ENCODE measurements at places on chromosomes 16 and 17.

GRCh38 chr16:75821117-75821516 is 94.8 kb upstream of the CPHXL start:
- no peak for DNase-seq

DNA sequence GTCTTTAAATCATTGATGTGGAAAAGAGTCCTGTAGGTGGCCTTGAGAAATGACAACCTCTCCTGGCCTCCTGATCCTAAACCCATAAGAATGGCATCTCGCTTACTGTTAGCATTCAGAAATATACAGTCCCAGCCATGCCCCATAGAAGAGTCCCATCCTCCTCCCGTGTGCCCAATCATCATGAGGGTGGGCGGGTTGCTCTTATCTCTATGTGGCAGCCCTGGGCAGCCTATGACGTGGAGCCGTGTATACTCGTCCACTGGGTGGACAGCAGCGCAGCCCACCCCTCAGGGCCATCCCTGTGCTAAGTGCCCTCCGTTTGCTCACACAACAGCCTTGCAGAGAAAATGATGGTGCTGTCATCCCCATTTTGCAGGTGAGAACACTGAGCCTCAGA is 105.3 kb downstream of the AMFR start:
- DNase-seq, result no peak

- no peak for DNase-seq
Measured at GRCh38 chr16:85176541-85177447, 64.5 kb upstream of the CIBAR2 start.

GRCh38 chr17:56543280-56543679 is 50.2 kb upstream of the NOG start:
- no peak for DNase-seq
